ENCODE measurements at places on chromosomes 3 and 15. TPM values are rescaled to one million over a fixed set of nuclear protein-coding genes. Genes with fewer than 3 reads are reported as not detected.

Gene TGM5
- 0.12 TPM for total RNA-seq

Gene MORC1
- not detected for total RNA-seq

Gene ANKRD63
- not detected for total RNA-seq

Gene RASGRP1
- total RNA-seq, result not detected

Gene B2M
- 605 TPM for total RNA-seq

Gene PRR23B
- total RNA-seq, result not detected

Gene SLC9C1
- not detected for total RNA-seq

Gene IGF2BP2
- total RNA-seq, result 108 TPM

Gene IMPG2
- total RNA-seq, result 0.26 TPM

Gene KNL1
- total RNA-seq, result 7.9 TPM

Gene MEIS2
- 10.3 TPM for total RNA-seq

Gene CLDN16
- 0.23 TPM for total RNA-seq

Gene KBTBD8
- 4.3 TPM for total RNA-seq

Gene LRTM1
- total RNA-seq, result not detected

Gene PRICKLE2
- total RNA-seq, result 9.6 TPM

Gene ENTPD3
- total RNA-seq, result 0.28 TPM

Gene ZDHHC23
- total RNA-seq, result 7.4 TPM

Gene ZDHHC19
- total RNA-seq, result not detected

Gene LRRC2
- not detected for total RNA-seq

Gene CHRNA3
- total RNA-seq, result not detected

Gene ADCY5
- not detected for total RNA-seq

Gene KIF7
- total RNA-seq, result 2.7 TPM

Gene HYAL3
- 4.7 TPM for total RNA-seq

Gene EFL1
- 44.7 TPM for total RNA-seq

Gene GOLGA8O
- 0.76 TPM for total RNA-seq

Gene CFAP100
- total RNA-seq, result not detected

Gene CHRNA5
- total RNA-seq, result 2.3 TPM

Gene TGM4
- 2.5 TPM for total RNA-seq

Gene DNAH1
- 7.6 TPM for total RNA-seq

Gene STARD5
- total RNA-seq, result 3.4 TPM

Gene ADAM10
- 109 TPM for total RNA-seq

Gene SUSD5
- total RNA-seq, result 3.8 TPM

Gene PPP1R14D
- total RNA-seq, result not detected

Gene P2RY1
- total RNA-seq, result 0.28 TPM

Gene WDR76
- 6.9 TPM for total RNA-seq

Gene SLC15A2
- total RNA-seq, result 0.79 TPM

Gene CEP152
- 6.5 TPM for total RNA-seq

Gene IMP3
- total RNA-seq, result 58.0 TPM

Gene C3orf85
- total RNA-seq, result not detected

Gene ZPLD1
- total RNA-seq, result 0.22 TPM

Gene SENP8
- 5.0 TPM for total RNA-seq

Gene SSUH2
- total RNA-seq, result 0.32 TPM

Gene COL6A5
- not detected for total RNA-seq

Data from MCF 10A (cell line).